ENCODE measurements at places on chromosomes 6 and 20. TPM values are rescaled to one million over a fixed set of nuclear protein-coding genes. Genes with fewer than 3 reads are reported as not detected.
A peak's percentile ranks its signal among the peaks of the same experiment; 100 is the strongest.

Gene IMPG1
- total RNA-seq = not detected

DNA sequence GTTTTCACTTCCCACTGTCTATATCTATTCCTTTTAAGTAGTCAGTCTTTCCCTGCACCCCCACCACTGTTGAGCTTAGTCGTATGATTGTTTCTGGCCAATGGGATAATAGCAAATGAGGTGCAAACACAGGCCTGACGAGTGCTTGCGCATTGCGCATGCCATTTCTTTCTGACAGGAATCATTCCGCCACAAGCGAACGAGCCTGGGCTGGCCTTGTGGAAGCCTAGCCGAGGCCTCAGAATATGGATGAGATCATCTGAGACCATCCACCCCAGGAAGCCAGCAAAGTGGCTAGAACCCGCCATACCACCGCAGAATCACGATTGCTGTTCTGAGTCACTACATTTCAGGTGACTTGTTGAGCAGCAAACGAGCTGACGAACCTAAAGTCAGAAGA, 52.2 kb upstream of the PRL start:
- DNase-seq = no peak

DNA sequence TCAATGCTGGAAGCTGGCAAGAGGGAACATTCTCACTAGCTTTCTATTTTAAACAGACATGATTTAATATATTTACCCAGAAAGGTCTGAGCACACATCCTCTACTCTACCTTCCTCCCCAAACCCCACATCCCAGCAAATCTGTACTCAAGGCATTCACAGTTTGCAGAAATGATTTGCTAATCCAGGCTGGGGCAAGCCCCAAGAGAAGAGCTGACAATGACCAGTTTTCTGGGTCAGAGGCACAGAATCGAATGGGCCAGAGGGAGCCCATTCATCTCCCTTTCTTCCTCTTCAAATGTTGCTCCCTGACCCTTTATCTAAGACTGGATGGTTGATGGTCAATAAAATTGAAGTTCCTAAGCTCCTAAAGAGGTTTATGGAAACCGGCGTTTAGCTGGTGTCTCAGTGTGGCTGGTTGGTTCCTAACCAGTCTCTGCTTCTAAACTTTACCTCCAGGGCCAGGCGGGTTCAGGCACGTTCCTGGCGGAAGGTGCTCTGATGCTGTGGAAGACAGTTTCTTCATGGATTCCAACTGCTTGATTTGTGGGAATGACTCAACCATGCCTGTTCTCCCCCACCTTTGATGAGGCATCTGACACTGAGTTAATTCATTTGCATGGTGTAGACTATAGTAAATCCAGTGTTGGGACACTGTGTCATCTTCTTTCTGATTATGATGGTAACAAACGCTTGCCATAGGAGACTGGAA, 96.4 kb upstream of the IYD start:
- no peak for DNase-seq

- peak; percentile 15 for DNase-seq
Observed at GRCh38 chr6:33856655-33857054, 52.9 kb upstream of the MLN start.

DNA sequence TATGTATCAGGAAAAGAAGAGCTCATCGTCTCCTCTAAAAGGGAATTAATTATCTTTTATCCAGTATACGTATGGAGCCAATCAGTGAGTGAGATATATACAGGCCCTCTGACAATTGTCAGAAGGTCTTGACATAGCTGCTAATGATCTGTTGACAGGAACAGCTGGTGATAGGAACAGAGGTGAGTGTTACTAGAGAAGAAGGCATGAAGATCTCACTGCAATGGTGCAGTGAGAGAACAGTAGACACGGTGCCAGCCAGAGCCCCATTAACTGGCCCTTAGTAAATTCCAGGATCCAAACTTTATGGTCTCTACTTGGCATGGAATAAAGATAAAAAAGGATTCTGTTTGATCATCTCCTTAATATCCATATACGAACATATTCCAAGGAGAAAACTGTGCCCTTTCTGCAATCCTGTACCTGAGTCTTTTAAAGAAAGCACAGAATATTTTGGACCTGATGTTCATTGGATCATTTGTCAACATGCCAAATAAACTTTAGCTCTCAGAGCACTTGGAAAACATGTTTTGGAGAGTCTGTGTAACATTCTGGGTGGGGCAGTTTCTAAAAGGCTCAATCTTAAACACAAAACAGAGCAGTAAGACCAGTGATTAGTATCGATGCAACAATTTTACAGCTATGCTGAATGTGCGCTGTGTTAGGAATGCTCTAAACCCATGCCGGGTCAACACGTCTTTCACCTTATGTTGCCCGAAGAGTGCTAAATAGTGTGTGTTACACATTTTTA, 135.8 kb upstream of the CITED2 start:
- no peak for DNase-seq

Gene UST
- total RNA-seq = 2.2 TPM

All from left colon (tissue), 2 donors.